Cardiac septum (tissue), 1 donor: ENCODE measurements at places on chromosomes 4 and X.

GRCh38 chr4:2397596-2398379, 20.7 kb downstream of the ZFYVE28 start:
- DNase-seq = no peak

DNA sequence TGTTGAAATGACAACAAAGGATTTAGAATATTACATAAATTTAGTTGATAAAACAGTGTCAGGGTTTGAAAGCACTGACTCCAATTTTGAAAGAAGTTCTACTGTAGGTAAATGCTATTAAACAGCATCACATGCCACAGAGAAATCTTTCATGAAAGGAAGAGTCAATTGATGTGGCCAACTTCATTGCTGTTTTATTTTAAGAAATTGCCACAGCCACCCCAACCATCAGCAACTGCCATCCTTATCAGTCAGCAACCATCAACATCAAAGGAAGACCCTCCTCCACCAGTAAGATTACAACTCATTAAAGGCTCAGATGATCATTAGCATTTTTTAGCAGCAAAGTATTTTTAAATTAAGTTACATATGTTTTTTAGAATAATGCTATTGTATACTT, 54.6 kb upstream of the RAB9B start:
- DNase-seq = no peak

DNA sequence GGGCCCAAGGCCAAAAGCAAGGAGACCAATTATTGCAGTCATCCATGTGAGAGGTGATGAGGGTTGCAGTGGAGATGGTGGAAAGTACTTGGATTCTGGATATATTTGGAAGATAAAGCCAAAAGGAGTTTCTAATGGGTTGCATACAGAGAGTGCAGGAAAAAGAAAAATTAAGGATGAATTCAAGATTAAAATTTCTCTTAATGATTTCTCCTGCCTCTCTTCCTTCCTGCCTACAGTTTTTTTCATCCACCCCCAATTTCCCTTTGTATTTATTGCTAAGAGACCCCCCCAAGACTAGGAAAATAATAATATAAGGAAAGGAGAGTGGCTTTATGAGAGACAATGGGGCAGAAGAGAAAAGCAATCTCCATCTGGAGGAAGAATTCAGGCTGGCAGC, 8.6 kb upstream of the FGF5 start:
- DNase-seq = no peak

- no peak for DNase-seq
These were observed 197.0 kb downstream of the ASB9 start for GRCh38 chrX:15072880-15073279.
